Heart left ventricle (tissue), 16 donors: ENCODE measurements at places on chromosomes 2 and 18. TPM values are rescaled to one million over a fixed set of nuclear protein-coding genes. Genes with fewer than 3 reads are reported as not detected.

The SLC9A2 gene
- 0.03 TPM for polyA plus RNA-seq

GRCh38 chr2:215870986-215871385 lies 142.4 kb downstream of the MREG start:
- no peak for DNase-seq

- no peak for DNase-seq
Observed at GRCh38 chr2:124018890-124019289, 6.2 kb upstream of the CNTNAP5 start.

DNA sequence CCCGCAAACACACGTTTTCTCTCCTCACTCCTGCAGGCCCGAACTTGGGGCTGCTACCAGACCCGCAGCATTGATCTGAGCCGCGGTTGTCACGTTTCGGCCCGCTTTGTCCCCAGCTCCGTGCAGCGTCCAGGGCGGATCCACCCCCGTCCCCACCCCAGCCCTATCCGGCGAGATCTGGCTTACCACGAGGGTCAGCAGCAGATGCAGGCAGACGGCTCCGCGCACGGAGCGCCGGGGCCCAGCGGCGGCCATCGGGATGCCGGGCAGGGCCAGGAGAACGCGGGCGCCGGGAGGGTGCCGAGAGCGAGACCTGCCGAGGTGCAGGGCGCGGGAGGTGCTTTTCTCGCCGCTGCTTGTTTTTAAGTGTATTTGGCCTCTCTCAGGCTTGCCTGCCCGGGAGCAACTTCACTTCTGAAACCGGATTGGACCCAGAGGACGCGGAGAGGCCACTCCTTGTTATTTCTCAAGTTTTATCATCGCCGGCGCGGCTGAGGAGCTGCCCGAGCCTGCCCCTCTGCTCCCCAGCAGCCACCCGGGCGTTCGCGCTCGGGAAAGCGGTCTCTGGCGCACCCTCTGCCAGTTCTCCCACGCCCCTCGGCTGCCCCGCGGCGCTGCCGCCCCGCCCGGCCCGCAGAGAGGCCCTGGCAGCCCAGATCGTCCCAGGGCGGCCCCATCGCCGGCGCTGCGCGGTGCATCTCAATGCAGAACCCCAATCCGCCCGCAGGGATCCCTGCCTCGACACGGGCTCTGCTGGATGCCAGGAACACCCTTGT lies at the start of gene DSC3:
TSS of gene DSC3 (minus strand) at position 337 of the 776 bp plus-strand sequence. CDS start at position 255, 82 bp downstream.
- DNase-seq = no peak

DNA sequence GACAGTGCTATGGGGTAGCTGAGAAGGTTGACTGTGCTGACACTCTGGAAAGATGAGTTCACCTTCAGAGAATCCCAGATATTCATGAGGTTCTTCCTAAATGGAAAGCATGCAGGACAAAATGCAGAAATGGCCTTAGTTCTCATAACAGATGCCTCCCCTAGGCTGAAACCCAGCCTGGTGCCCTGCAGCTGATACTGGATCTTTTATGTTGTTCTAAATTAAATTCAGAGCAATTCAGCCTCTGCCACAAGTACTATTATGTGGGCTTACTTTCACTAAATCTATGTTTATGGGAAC lies 172.0 kb upstream of the SERPINE2 start:
- DNase-seq = no peak

- DNase-seq = no peak
Observed at GRCh38 chr2:240278661-240279060, 138.2 kb upstream of the OTOS start.

DNA sequence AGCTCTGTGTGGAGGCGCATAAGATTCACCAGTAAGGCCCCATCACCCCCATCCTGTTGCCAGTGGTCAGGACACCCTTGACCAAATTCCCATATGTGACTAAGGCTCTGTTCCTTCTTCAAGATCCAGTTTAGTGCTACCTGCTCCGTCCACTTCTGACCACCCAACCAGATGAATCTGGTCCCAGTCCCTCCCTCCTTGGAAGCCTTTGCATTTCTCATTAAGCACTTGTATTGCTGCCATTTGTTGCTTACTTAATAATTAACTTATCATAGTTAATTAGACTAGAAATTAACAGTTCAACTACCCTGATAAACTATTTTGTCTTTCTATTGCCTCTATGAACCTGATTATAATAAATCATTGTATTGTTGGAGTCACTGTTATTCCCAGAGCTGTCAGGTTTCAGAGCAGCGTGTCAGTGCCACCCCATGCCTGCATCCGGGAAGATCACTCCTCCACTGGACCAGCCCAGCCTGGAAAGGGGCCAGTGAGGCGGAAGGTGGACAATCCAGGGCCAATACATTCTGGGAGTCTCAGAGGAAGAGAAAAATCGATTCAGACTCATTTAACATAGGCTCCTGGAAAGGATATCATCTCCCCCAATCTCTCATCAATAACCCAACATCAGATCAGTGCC lies 9.5 kb upstream of the NAT8 start:
- DNase-seq = no peak

DNA sequence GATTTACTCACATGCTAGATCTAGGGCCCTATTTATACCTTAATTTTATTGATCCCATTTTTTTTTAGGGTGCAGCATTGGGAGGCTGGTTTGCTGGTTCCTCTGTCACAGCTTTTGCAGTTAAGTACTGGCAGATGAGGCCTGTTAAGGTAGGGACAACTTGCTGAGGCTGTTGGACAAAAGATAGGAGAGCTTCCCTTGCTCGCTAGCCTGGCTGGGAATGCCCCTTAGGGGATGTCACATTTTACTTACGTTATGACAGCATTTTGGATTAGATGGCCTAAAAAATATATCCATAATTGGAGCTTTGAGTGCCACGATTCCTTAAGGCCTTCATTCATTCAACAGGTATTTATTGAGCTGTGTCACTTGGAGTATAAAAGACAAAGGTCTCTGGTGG lies 8.2 kb downstream of the LGALSL start:
- no peak for DNase-seq
